ENCODE measurements at places on chromosomes 6 and 20.

DNA sequence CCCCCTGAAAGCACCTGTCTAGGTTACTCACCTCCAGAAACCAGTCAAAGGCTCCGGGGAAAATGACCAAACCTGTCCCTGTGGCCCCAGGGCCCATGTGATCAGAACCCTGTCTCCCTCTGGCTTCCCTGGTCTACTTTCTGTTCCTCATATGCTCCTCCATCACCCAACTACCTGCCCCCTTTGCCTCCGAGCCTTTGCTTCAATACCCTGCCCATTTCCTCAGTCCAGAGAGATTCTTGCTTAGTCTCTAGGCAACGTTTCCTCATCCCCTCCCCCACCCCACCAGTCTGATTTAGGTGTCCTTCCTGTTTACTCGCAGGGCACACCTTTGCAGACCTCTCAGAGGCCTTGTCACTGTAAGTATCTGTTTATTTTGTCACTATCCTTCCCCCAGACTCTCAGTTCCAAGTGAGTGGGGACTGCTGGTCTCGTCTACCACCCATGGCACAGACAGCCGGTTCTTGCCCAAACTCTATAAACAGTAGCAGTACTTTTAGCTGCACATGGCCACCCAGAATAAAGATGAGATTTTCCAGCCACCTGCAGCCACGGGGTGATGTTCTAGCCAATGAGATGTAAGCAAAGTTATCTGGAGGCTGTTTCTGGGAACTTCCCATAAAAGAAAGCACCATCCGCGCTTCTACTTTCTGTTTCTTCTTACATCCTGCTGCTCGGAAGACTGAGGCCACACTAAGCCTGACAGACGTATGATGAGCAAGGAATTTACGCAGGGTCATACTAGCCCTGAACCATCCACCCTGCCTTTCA lies 13.3 kb downstream of the ELOVL5 start:
- no peaks in the 10 kb centered on the region for H3K27me3 ChIP-seq
- no peak overlapping the region for H3K4me3 ChIP-seq
- H3K36me3 ChIP-seq = peaks cover 14% of the 10 kb centered on the region
- H3K4me1 ChIP-seq = no peaks in the 10 kb centered on the region
- no peak overlapping the region for H3K27ac ChIP-seq

DNA sequence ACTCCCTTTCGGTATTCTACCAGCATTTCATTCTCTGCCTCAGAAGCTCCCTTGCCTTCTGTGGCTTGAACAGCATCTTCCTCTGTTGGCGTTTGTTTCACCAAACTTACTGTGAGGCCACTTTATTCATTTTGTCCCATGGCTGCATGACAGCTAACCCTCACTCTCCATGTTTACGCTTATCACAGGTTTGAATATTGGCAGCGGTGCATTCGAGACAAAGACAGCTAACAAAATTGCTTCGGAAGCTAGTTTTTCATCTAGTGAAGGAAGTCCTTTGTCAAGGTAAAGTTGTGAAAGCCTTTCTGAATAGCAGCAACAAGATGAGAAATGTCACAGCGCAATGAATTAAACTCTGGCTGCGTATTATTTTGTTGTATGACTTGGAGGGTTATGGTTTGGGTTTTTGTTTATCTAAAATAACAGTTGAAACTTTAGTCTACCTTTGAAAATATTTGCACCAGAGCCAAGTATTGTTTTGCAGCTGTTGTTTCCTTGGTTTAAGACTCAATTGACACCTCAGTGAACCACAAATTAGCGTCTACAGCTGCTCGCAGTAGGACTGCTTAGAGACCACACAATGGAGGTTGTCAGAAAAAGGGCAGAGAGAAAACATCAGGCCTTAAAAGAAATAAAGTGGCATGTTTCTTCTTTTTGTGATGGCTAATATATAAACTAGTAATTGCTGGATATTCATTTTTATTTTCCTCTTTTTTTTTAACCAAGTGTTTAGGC lies 70.4 kb upstream of the XRN2 start:
- peaks cover 7% of the 10 kb centered on the region for H3K36me3 ChIP-seq
- DNase-seq = no peak
- no peak overlapping the region for H3K27ac ChIP-seq
- no peak overlapping the region for H3K4me3 ChIP-seq
- H3K27me3 ChIP-seq = no peaks in the 10 kb centered on the region
- no peaks in the 10 kb centered on the region for H3K4me1 ChIP-seq

GRCh38 chr20:33110147-33110825 lies 30.8 kb downstream of the BPIFB4 start:
- H3K4me1 ChIP-seq = no peaks in the 10 kb centered on the region
- H3K27ac ChIP-seq = no peak overlapping the region
- H3K4me3 ChIP-seq = no peak overlapping the region

DNA sequence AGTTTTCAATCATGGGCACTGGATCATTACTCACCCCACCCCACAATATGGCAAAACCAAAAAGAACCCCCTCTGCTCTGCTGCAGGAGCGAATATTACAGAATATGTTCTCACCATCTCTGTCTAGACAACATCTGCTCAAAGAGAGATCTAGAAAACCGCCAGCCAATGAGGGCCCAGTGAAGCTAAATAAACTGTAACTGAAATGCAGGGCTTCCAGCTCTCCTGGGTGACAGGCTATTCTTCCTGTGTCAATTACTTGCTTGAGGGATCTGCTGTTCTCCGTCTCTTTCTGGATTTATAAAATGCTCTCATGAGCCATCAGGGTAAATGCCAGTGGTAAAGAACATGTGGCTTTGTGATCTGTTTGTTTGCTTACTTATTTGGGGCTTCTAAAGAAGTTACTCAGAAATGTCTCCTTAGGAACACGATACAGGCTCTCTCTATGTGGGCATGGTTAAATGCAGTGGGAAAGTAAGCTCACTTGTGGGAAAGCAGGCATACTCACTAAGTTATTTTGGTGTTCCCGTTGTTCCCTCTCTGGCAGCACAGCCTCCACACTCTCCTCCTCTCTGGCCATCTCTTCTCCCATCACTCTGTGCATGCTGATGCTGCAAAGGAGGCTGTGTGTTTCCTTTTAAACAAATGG lies 44.8 kb downstream of the TTI1 start:
- no peaks in the 10 kb centered on the region for H3K36me3 ChIP-seq
- H3K4me1 ChIP-seq = peaks cover 51% of the 10 kb centered on the region
- H3K27ac ChIP-seq = peak overlapping the region; percentile 90
- H3K27me3 ChIP-seq = no peaks in the 10 kb centered on the region
- H3K4me3 ChIP-seq = no peak overlapping the region

DNA sequence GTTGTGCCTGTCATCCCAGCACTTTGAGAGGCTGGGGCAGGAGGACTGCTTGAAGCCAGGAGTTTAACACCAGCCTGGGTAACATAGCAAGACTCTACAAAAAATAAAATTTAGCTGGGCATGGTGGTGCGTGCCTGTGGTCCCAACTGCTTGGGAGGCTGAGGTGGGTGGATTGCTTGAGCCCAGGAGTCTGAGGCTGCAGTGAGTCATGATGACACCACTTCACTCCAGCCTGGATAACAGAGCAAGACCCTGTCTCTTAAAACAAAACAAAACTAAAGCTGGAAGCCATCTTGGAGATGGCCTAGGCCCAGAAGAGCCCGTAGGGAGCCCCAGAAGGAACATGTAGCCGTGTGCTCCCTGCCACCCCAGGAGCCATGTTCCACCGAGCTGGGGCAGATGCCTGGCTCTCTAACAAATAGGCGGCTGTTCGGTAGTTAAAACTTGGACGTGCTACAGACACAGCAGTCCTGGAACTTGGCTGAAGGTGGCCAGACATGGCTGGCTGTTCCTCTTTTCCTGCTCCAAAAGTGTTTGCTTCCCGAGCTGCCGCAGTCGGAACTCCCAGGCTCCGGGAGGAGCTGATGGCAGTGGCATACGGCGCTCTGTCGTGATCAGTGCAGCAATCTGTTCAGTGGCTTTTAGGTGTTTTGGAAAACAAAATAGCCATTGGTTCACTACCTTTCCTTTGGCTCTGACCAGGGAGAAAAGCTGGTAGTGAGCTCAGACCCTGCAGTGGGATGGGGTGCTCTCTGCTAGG lies 37.0 kb downstream of the DYNLT1 start:
- H3K36me3 ChIP-seq = peaks cover 12% of the 10 kb centered on the region
- H3K4me1 ChIP-seq = peaks cover 22% of the 10 kb centered on the region
- DNase-seq = no peak
- no peak overlapping the region for H3K4me3 ChIP-seq
- no peak overlapping the region for H3K27ac ChIP-seq

- no peaks in the 10 kb centered on the region for H3K36me3 ChIP-seq
- DNase-seq = no peak
- no peaks in the 10 kb centered on the region for H3K27me3 ChIP-seq
- H3K4me3 ChIP-seq = no peak overlapping the region
Observed at GRCh38 chr6:133681891-133682290, 207.0 kb upstream of the TCF21 start.

DNA sequence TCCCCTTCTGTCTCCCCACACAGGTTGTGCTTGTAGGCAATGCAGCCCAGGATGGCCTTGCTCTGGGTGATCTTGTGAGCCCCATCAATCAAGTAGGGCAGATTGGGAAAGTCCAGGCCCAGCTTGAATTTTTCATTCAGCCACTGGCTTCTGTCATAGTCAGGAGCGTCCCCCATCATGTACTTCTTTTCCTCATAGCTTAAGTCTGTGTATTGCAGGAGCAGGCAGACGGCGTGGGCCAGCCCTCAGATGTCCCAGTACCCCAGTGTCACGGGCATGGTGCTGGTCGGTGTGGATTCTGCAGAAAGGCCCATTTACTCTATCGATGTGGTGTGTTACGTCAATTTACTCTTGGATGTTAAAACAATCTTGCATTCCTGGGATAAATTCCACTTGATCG lies 40.1 kb upstream of the SLC16A10 start:
- no peak overlapping the region for H3K27ac ChIP-seq
- DNase-seq = no peak
- no peaks in the 10 kb centered on the region for H3K36me3 ChIP-seq
- no peaks in the 10 kb centered on the region for H3K27me3 ChIP-seq
- peaks cover 4% of the 10 kb centered on the region for H3K4me1 ChIP-seq
- no peak overlapping the region for H3K4me3 ChIP-seq

DNA sequence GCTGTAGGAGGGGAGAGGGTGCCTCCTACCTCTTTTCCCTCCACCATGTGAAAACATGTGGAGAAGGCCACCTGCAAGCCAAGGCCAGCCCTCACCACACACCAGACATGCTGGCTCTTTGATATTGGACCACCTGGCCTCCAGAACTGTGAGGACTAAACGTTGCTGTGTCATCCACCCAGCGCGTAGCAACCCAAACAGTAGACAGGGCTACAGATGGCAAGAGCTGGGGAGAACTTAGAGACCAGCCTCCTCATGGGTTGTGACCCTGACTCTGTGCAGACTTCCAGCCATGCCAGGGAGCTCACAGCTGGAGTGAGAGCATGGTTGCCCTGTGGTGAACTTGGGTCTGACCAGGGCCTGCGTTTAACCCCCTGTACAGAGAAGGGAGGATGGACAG lies 195.9 kb upstream of the CST7 start:
- H3K36me3 ChIP-seq = no peaks in the 10 kb centered on the region
- H3K27me3 ChIP-seq = no peaks in the 10 kb centered on the region
- DNase-seq = peak; percentile 10
- no peaks in the 10 kb centered on the region for H3K4me1 ChIP-seq
- no peak overlapping the region for H3K4me3 ChIP-seq
- no peak overlapping the region for H3K27ac ChIP-seq

- H3K36me3 ChIP-seq = no peaks in the 10 kb centered on the region
- H3K27me3 ChIP-seq = peaks cover 6% of the 10 kb centered on the region
Observed at GRCh38 chr6:165653196-165653595, 9.8 kb downstream of the PDE10A start.

GRCh38 chr20:7716286-7716972 lies 223.8 kb downstream of the HAO1 start:
- H3K27ac ChIP-seq = no peak overlapping the region
- no peak overlapping the region for H3K4me3 ChIP-seq
- no peaks in the 10 kb centered on the region for H3K4me1 ChIP-seq
- H3K27me3 ChIP-seq = no peaks in the 10 kb centered on the region

DNA sequence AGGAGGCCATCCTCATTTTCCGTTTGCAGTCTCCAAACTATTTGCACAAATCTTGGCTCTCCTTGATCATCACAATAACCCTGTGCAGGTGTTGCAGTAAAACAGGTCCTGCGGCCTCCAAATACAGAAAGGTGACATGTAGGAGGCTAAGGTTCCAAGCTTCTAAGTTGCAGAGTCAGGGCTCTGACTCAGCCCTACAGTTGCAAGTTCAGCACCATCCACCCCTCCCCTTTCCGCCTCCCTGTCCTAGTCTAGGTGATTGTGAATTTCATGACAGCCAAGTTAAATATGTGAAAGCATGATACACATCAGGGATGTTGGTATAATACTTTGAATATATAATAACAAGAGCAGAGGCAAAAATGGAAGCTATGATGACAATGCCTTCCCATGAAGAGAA lies 317.3 kb upstream of the CDH4 start:
- H3K36me3 ChIP-seq = no peaks in the 10 kb centered on the region
- H3K4me1 ChIP-seq = no peaks in the 10 kb centered on the region
- DNase-seq = no peak

- no peak overlapping the region for H3K27ac ChIP-seq
- H3K4me1 ChIP-seq = no peaks in the 10 kb centered on the region
- DNase-seq = no peak
- no peaks in the 10 kb centered on the region for H3K36me3 ChIP-seq
Observed at GRCh38 chr6:105802703-105803102, 283.4 kb upstream of the PRDM1 start.

DNA sequence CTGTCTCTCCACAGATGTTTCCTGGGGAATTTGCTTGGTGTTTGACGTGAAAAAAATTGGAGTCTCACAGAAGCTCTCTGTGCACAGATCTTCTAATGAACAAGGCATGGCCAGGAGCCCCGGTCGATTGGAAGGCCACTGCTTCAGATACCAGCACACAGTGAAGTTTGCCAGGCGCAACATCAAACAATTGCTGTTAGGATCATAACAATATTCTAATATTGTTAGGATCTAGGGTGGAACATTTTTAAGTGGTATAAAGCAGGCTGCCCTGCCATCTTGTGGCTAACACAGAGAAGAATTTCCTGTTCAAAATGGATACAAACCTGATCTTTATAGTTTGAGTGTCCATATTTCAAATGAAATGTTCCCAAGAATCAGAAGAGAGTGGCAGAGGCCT lies 64.1 kb downstream of the C6orf118 start:
- no peaks in the 10 kb centered on the region for H3K36me3 ChIP-seq
- peaks cover 18% of the 10 kb centered on the region for H3K27me3 ChIP-seq
- no peak for DNase-seq
- no peak overlapping the region for H3K4me3 ChIP-seq

- no peaks in the 10 kb centered on the region for H3K27me3 ChIP-seq
- H3K27ac ChIP-seq = no peak overlapping the region
- H3K4me3 ChIP-seq = no peak overlapping the region
- peaks cover 2% of the 10 kb centered on the region for H3K36me3 ChIP-seq
Observed at GRCh38 chr6:72966628-72967280, 258.5 kb downstream of the KHDC1L start.

DNA sequence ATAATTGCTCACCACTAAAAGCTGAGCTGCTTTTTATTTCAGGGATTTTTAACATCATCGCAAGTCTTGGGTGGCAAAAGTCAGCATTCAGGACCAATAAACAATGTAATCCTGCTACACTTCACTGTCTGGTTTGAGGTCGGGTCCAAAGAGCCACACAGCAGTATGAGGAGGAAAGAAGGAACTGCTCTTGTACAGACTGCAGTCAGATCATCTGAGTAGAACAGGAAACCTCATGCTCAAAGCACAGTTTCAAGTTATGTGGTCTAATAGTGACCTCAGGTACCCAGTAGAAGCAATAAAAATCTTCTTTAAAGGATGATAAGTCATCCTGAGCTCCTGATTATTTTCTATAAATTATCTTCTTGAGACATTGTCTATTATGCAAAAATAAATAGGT lies 211.4 kb downstream of the FUT9 start:
- no peaks in the 10 kb centered on the region for H3K36me3 ChIP-seq
- H3K27me3 ChIP-seq = no peaks in the 10 kb centered on the region
- no peak overlapping the region for H3K4me3 ChIP-seq

Measured in mesothelial cell of epicardium (in vitro differentiated cells).